HT1080 (cell line): ENCODE measurements at places on chromosomes 3 and 15. TPM values are rescaled to one million over a fixed set of nuclear protein-coding genes. Genes with fewer than 3 reads are reported as not detected.

DNA sequence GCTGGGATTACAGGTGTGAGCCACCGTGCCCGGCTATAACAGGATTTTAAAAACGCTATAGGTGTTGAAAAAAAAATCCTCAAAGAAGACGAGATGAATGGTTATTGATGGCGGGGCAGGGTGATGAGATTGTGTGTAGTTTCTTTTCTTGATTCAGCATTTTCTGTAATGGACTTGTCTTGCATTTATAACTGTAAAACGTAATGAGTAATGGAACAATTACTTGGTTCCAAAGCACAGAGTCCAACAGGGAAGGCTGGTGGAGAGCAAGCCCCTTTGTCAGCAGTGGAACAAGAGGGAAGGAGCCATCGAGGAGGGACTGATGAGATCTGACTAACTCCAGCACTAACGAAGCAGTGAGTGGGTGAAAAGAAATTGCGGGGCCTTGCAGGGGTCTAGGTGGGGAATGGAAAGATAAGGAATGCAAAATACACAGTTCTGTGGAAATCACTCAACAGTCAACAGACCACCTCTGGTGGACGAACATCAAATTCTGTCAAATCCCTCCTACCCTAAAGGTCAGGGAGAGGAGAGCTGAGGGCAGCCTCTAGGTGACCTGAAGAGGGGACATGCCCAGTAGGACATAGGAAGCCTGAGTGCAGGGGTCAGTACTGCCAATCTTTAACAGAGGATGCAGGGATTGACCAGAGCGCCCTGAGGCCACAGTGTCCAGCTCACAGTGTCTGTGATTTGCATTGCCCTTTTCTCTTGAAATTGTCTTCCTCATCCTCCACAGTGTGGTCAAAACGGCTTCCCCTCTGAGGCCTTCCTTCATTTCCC lies 23.1 kb upstream of the CDCP1 start:
- DNase-seq: no peak

GRCh38 chr15:56537881-56538280 lies 72.9 kb upstream of the MNS1 start:
- no peak for DNase-seq

DNA sequence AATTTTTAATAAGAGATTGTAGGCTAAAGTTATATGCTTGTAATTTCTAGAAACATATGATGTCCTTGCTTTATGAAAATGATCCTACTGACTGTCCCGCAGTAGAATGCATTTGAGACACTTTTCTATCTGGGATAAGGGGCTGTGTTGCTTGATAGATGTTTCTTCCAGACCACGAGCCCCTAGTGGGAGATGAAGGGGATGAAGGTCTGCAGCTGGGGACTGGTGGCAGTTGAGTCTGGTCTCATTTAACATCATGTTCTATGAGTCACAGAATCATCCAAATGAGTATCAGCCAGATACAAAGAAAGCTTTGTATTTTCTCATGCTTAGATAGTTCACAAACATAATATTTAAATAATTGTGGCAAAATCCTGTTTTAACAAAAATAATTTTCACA lies 84.3 kb upstream of the PRTG start:
- peak; percentile 78 for DNase-seq

DNA sequence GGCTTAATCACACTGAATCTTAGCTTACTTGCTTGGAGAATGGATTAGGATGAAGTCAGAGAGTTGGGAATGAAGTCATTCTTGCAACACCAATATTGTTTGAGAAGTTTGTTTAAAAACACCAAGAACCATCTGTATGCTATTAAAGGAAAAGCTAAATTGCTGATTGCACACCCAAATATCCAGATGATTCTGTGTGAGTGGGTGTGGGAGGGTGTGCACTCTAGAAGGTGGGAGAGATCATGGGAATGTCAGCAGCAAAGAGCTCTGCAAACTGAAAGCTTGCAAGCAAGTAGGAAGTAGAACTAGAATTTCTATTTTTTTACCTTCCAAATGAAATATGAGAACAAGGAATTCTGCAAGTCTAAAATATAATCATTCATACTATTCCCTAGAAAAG lies 364.9 kb downstream of the NR2F2 start:
- DNase-seq: no peak

DNA sequence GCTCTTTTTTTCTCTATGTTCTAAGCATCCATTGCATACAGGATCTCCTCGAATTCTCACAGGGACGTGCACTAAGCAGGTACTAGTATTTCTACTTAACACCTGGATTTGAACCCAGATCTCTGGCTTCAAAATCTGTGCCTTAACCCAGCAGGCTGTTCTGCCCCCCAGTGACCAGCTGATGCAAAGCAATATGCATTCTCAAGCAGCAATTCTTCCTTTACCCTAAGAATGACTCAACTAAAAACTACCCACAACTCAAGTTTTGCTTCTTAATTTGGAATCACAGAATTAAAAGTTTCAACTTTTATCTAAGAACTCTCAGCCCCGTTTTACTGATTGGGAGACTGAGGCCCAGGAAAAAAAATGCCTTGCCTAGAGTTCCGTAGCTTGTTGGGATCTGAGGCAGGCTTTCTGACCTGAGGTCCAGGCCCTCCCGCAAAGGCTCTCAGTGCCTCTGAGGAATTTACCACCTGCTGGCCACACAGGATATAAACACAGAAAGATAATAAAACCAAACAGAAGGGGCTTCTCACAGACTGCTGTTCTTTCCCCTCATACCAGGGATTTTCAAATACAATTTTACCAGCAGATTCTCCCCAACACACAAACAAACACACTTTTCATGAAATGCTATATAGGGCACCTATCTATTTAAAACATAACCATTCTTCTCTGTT lies 115.4 kb upstream of the RAD18 start:
- no peak for DNase-seq

- DNase-seq: no peak
Measured at GRCh38 chr3:108590460-108590859, 938 bp downstream of the DZIP3 start.

- peak; percentile 91 for DNase-seq
Measured at GRCh38 chr15:67025719-67026609, 39.4 kb upstream of the SMAD3 start.

CADM2 gene
- 0.50 TPM in 1 of 2 replicates, not detected in the other for total RNA-seq
